ENCODE measurements at places on chromosomes 7 and 10.

DNA sequence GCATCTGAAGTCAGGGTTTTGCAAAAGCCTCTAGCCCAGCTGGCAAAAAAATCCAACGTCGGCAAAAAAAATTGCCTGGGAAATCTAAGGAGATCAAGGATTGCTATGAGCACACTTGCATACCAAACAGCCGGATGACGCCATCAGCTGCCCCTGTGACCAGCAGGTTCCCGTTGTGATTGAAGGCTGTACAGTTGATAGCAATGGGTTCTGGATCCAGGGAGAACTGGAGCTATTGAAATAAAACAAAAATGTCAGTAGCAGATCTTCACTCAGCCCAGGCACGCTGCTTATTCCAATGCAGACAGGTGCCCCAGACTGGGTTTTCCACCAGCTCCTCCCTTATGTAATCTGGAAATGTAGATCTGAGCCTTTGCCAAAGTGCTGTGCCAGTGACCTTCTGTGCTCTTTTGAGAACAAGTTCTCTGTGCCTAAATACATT, 18.7 kb upstream of the CYREN start:
- no peak for DNase-seq

GRCh38 chr7:91784469-91784868, 96.0 kb downstream of the MTERF1 start:
- peak; percentile 32 for DNase-seq

- DNase-seq, result no peak
Observed at GRCh38 chr10:132062641-132063390, 2.9 kb upstream of the JAKMIP3 start.

DNA sequence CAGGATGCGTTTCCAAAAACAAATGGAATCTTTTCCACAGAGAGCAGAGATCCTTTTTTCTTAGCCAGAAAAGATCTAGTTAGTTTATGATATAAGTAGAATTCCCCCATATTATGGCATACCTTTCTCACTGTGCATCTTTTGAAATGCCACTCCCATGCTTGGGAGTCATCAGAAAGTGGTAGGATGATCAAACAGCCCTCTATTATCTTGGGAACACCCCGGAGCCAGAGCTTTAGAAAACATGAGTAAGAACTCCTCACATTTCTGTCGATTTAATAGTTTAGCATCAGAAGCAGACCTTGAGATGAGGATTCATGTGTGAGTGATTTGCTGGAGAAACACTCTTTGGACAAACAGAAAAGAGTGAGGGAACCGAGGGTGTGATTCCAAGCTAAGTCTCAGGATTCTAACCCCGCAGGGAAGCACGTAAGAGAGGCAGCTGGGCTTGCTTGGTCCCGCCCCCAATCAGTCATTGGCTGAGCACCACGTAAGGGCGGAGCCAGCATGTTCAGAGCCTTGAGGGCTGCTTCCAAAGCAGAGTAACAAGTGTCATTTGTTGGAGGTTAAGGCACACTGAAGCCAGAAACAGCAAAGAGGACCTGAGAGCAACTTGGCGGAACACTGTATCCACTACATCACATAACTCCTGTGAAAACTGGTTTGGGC, 43.7 kb upstream of the NXPH1 start:
- no peak for DNase-seq

DNA sequence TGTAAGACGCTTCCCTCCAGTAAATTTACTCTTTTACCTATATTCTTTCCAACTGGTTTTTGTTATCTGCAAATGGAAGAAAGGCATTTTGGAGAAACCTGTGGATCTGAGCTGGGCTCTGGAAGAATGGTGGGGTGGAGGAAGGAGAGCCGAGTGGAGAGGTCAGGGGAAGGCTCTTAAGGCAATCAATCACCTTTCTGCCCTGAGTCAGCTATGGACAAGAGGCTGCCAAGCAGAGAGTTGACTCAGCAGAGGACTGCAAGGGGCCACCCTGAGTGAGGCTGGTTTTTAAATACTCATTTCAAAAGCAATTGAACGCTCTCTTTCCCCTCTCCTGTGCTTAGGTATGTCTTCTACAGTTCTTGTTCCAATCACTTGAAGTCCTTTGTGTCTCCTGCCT, 81.8 kb downstream of the SPAG6 start:
- DNase-seq, result no peak

DNA sequence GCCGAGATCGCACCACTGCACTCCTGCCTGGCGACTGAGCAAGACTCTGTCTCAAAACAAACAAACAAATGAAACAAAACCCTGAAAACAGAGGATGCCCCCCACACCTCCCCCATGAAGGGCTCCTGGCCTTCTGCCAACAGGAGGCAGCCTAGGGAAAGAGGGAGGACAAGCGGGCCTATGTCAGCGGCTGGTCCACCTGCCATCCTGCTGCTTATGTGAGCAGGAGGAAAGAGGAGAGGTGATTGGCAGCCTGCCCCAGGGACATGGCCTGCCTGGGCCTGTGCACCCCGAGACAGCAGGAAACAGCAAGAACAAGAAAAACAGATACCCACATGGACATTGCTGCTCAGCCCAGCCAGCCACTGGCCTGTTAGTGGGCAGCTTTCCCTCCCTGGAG, 9.1 kb upstream of the ZNF316 start:
- no peak for DNase-seq

- DNase-seq, result no peak
Observed at GRCh38 chr10:35355971-35356724, 19.8 kb downstream of the CCNY start.

GRCh38 chr10:21518641-21519396, 6.7 kb downstream of the SKIDA1 start:
- DNase-seq, result no peak

DNA sequence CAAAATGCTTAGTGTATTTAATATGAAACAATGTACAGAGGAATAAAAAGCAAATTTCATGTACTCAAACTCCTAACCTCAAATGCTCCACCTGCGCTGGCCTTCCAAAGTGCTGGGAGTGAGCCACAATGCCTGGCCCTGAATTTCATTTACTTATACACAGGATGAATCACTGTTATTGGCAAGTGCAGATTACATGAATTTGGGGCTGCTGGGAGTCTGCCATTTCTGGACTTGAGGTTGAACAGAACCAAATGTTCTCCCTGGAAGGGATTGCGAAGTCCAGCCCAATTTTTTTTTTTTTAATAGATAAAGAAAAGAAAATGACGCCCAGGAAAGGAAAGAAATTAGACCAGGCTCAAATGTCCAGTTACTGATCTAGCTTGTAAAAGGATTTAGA, 6.8 kb upstream of the CSTF2T start:
- peak; percentile 92 for DNase-seq

DNA sequence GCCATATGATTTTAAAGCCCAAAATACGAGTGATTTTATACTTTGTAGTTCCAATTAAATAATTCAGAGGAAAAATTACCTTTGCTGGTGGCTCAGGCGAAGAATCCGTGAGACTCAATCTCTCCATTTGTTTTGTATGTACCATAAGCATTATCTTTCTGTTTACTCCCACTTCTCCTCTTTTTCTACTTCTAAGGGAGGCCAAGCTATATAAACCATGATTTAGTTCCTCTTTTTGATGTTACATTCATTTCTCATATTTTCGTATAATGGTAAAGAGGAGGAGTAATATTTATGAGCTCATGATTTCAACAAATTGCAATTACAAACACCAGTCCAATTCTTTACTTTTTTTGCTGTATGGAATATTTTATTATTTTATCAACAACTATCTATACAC, 50.6 kb upstream of the TES start:
- DNase-seq, result no peak

DNA sequence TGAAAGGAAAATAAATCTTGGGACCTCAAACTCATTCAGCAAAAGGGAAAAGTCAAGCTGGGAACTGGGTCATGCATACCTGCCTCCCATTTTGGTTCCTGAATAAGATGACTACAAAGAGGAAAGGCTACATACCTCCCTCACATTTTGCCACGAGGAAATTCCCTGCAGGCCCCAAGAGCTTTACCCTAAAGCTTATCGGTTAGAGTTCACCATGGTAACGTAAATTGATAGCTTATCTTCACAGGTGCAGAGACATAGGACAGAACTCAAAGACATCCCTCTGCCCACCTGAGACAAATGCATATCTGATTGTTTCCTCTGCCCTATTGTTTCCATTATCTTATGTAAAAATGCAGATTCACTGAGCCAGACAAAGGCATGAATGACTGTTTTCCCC, 31.5 kb upstream of the GRB10 start:
- DNase-seq, result no peak

GRCh38 chr7:26910221-26910620, 45.8 kb upstream of the SKAP2 start:
- no peak for DNase-seq

DNA sequence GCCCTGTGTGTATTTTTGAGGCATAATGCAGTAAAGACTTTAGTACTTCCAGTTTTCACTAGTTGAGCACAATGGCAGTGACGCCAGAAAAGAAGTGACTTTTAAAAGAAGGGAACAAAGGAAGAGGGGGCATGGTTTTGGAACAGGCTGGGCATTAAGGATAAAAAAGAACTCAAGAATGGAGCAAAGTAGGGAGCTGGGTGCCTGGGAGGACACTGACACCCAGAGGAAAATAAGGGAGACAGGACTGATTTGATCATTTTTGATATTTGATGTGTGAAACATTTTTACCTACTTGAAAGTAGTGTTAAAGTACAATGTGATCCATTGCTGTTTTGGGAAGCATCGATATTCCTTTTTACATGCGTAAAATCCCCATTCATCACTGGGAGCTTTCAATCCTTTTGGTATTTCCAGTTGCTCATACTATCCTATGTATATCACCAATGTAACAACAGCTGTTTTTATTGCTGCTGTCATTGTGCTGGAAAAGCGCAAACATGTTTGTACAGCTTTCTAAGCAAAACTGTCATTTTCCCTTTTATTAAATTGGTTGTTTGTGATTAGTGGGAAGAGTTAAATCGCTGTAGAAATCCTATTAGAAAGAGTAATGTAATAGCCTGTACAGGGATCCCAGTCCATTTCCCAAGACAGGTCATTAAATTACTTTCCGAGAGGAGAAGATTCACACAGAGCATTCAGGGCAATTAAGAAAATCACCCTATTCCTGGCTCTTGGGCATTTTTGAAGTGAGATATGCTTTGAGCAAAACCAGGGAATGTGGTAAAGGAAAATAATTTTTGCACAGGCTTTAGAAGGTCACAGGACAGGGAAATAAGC, 85.2 kb downstream of the ADAM12 start:
- no peak for DNase-seq

DNA sequence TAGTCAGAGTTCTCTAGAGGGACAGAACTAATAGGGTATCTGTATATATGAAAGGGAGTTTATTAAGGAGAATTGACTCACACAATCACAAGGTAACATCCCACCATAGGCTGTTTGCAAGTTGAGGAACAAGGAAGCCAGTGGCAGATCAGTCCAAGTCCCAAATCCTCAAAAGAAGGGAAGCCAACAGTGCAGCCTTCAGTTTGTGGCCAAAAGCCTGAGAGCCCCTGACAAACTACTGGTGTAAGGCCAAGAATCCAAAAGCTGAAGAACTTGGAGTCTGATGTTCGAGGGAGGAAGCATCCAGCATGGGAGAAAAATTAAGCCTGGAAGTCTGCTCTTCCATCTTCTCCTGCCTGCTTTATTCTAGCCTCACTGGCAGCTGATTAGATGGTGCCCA, 1107.2 kb upstream of the CELF2 start:
- no peak for DNase-seq

- no peak for DNase-seq
Observed at GRCh38 chr7:10815546-10815945, 158.1 kb upstream of the PHF14 start.

DNA sequence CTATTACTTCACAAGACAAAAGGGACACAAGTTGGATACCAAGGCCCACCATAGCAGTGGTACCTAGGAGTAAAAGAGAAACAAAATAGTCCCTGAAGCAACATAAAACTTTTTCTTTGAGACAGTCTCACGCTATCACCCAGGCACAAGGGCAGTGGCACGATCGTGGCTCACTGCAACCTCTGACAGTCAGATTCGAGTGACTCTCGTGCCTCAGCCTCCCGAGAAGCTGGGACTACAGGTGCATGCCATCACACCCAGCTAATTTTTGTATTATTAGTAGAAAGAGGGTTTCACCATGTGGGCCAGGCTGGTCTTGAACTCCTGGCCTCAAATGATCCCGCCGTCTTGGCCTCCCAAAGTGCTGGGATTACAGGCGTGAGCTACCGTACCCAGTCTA, 59.0 kb upstream of the KCNMA1 start:
- no peak for DNase-seq

DNA sequence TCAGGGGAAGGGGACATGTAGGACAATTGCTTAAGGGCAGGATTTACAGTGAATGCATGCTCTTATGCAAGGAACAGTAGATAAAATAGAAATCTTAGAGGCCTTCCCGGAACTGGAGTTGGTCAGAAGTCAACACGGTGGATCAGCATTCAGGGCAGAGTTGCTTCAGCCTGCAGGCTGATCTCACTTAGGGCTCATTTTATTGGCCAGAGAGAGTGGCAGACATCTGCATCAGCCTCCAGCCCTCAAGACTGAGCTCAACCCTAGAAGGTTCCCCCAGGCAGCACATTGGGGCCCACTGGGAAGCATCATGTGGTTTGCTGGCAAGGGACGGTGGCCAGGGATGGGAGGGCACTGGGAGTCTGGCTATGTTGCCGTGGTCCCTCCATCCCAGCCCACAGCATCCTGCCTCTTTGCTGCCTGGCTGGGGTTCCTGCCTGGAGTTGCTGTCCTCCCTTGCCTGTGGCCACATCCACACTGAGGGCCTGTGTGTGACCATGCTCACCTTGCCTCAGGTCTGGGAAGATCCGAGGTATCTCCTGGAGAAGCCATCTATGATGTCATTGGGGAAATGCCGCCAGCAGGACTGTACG, 13.0 kb downstream of the SCART1 start:
- DNase-seq, result no peak

- no peak for DNase-seq
Observed at GRCh38 chr7:20991544-20991943, 204.9 kb upstream of the SP8 start.

DNA sequence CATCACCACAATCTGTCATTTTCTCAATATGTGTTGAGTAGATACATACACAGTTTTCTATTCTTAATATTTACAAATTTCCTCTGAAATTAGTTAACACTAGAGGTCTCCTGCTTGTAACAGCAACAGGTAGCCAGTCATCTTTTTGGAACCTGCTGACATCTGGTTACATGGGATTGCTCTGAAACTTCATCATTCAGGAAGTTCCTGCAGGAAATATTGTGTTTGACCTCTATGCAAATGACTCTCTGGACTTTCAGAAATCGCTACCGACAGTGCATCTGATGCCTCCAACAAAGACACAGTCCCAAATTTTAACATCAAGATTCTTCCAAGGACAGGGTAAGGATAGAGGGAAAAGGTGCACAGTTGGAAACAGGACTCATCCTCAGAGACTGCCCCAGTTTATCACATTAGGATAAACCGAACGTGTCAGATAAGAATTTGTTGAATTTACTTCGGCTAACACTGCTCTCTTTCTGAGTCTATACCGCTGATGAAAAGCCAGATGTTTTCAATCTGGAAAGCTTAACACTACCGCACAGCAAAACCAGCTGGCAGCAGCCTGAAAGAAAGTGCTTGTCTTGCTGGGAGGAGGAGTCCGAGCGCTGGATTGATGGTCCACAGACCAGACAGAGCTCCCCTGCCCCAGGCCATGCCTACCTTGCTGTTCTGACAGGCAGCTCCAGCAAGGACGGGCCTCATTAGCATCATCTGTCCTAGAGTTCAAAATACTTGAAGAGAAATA, 633.4 kb downstream of the PARD3 start:
- DNase-seq, result no peak

- no peak for DNase-seq
Observed at GRCh38 chr10:95501203-95502094, 59.7 kb downstream of the SORBS1 start.

GRCh38 chr10:110461530-110461929, 36.2 kb upstream of the DUSP5 start:
- no peak for DNase-seq

- DNase-seq, result no peak
Observed at GRCh38 chr7:5670183-5670935, 111.1 kb downstream of the RNF216 start.

- no peak for DNase-seq
Observed at GRCh38 chr10:24444337-24444736, 235.4 kb downstream of the KIAA1217 start.

Data from AG09319 (cell line).